Astrocyte (in vitro differentiated cells and primary cell): ENCODE measurements at places on chromosomes 6 and 20.

GRCh38 chr20:51204794-51205193, 181.9 kb upstream of the KCNG1 start:
- DNase-seq: no peak

- DNase-seq: no peak
These were observed 31.8 kb upstream of the DSN1 start for GRCh38 chr20:36805396-36805795.

DNA sequence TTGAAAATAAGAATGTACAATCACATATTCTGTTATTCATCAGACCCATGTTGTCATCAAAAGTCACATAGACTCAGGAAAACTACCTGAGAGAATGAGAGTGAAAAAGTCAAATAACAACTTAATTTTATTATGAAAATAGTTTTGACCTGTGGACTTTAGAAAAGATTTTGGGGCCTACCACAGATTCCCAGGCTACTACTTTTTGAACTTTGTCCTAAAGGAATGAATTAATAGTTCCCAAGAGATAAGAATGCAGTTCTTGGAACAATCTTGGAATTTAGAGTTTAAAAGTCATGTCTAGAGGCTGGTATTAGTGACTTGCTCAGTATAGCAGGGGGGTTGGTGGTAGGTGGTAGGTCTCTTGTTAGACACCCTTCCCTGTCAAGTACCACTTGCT, 3.3 kb downstream of the TAF8 start:
- DNase-seq: no peak

GRCh38 chr6:63864671-63865318, 229.2 kb downstream of the PHF3 start:
- no peak for DNase-seq

DNA sequence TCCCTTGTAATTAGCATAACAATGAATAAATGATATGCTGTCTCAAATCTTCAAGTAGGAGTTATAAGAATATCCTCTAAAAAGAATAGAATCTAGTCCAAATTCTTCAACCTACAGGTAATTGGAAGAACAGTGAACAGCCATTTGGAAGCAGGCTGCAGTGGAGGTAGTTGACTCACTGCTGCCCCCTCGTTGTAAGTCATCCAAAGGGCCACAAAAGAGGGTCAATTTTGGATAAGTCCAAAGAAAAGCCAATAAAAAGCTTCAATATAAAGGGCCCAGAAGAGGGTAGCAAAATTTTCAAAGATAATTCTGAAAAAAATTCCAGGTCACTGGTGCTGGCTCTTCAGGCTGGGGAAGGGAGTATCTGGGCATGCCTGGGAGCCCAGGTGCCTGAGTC, 60.8 kb upstream of the SSTR4 start:
- DNase-seq: no peak
